ENCODE measurements at places on chromosomes 13 and 19.

- DNase-seq: no peak
Measured at GRCh38 chr13:48231080-48231479, 1.9 kb upstream of the ITM2B start.

DNA sequence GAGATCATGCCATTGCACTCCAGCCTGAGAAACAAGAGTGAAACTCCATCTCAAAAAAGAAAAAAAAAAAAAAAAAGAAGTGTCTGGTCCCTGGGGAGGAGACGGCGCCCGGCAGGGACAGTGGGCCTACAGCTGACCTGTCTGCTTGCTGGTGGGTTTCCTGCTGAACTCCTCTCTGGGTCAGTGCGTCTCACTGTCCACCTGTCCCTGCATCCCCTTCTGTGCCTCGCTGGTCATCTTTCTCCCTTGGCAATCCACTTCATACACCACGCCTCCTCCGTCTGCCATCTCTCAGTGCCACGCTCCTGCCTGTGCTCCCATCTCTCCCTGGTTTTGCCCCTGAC is 63.4 kb downstream of the ACSBG2 start:
- no peak for DNase-seq

- DNase-seq: no peak
Measured at GRCh38 chr13:111058796-111059506, 56.2 kb upstream of the ARHGEF7 start.

DNA sequence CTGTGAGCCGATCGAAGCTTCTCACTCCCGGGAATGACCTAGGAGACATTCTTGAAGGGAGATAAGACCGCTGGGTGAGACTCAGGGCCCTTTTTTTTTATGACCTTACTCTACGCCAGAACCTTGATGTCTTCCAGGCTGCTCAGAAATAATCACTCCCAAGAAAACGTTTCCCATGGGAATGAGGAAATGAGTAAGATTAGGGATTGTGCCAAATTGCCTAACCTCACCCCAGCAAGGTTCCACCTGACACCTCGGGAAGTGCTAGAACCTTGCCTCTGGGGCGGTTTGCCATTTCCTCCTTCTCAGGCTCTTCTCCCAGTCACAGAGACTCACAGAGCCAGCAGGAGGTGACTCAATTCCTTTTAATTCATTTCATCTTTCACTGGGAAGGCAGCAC is 2.3 kb downstream of the SLC46A3 start:
- DNase-seq: peak; percentile 65

- no peak for DNase-seq
Measured at GRCh38 chr13:89520468-89520867, 1827.0 kb upstream of the MIR17HG start.

- DNase-seq: peak; percentile 73
Measured at GRCh38 chr19:5690955-5691821, 1.1 kb downstream of the RPL36 start.

DNA sequence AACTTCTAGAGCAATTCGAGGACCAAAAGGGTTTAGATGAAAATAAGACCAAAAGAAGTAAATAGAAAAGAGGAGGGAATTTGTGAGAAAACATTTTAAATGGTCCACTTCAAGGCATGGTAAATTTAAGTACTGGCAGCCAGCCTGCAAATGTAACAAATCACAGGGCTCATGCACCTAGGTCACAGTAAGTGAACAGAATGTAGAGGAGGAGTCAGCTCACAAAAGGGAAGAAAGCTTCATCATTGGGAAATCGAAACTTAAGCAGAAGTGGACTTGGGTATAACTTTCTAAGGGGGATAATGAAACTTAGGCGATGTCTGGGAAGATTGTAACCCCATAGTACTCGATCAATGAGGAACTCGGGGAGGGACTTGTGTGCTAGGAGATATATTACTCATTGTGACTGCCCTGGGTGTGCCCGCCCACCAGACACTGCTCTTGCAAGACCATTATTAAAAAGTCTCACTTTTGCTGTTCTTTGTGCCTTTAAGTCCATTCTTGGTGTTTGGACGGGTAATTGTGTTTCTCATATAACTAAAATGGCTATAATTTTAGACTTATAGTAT is 1053.6 kb upstream of the MIR17HG start:
- DNase-seq: no peak

DNA sequence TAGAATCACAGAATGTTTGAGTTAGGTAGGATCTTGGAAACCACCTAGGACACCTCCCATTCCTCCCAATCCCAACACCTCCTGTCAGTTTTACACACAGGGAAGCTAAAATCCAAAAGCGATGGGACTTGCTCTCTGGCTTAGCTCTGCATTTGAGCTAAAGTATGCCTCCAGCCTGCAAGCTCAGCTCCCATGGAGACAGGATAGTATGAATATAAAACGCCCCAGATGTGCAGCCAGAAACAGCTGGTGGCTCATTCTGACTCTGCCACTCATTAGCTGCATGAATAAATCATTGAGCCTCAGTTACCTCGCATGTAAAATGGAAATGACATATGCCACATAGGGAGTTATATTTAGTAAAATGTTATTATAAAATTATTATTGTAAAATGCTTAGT is 336.0 kb downstream of the SUCLA2 start:
- DNase-seq: no peak

- DNase-seq: no peak
Measured at GRCh38 chr19:12689581-12690216, 1.9 kb downstream of the GNG14 start.

DNA sequence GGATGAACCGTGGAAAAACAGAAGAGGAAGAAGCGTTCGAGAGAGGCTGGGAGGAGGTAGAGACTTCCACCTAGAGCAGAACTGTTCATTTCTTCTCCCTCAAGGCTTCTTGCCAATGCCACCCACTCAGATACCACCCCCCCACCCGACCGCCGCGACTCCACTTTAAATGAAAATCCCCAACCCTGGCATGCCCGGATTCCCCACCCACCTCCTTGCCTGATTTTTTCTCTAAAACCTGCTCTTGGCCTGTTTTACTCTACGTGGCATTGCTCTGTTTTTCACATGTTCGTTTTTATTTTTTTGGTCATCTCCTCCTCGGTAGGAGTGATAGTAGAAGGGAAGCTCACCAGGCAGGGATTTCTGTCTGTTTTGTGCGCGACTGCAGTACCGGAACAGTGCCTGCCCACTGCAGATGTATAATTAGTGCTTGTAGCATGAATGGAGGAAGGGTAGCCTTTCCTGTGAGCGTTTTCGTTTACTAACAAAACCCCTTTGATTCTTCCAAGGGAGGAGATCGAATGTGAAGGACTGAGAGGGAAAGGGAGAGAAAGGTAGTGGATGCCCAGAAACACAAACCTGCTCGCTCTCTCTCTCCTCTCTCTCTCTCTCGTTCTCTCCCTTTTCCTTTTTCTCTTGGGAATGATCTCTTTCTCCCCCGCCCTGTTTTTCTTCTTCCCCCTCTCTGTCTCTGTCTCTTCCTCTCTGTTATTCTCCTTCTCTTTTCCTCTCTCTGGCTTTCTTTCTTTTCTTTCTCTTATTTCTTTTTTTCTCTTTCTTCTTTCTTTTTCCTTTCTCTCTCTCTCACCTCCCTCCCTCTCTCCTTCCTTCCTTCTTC is 2.2 kb downstream of the CD70 start:
- no peak for DNase-seq

DNA sequence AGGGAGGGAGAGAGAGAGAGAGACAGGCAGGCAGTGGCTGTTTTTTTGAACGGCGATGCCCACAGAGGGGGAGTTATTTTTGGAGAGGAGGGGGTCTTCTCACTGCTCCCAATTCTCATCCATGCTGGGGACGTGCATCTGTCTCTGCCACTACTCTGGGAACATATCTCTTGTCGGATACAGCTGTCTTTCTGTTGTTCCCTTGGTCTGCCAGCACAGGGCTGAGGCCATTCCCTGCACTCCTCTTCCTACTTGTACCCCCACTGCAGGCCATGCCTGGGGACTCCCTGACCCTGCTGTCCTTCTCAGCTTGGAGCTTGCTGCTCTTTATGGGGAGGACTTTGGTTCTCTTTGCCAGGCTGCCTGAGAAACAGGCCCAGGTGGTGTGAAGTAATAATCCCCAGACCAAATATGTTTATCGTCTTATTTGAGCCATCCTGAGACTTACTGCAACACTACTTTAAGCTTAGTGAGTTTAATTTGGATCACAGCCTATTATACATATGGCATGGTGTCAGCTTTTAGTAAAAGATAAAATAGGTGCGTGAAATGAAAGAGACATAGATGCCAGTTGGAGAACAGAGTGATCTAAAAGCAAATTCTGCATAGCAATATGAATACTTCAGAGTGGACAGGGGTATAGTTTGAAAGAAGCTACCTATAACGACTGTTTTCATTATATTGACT is 19.1 kb downstream of the LRCH1 start:
- DNase-seq: no peak

DNA sequence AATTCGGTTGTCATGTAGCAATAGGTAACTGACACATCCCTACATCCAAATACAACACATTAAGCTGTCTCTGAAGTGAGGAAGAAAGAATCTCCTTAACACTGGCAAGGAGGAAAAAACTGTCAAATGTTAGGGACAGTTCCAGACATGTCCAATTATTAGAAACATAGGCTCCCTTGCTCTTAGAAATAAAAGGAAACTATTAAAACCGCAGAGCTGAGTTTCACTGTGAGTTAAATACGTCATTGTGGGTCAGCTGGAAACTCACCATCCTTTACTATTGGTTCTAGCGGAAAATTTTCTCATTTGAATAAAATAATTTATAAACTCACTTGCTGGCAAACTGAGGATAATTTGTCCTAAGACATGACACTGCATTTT is 40.7 kb downstream of the STARD13 start:
- no peak for DNase-seq

DNA sequence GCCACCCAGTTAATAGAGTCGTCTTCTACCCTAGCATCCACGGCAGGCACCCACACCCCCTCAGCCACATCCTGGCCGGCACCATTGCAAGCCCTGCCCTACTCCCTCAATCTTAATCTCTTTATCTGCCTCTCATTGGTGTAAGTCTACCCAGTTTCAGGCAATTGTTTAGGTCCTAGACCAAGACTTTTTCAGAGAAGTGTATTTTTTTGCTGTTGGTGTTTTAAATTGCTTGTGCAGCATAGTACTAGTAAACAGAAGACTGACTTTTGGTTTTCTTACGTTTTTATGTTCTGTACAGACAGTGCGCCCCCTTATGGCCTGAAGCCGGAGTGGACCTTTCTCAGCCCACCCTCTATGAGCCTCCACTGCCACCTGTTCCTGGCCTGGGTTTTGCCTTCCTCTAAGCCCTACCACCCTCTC is 2.3 kb upstream of the LCP1 start:
- DNase-seq: no peak

DNA sequence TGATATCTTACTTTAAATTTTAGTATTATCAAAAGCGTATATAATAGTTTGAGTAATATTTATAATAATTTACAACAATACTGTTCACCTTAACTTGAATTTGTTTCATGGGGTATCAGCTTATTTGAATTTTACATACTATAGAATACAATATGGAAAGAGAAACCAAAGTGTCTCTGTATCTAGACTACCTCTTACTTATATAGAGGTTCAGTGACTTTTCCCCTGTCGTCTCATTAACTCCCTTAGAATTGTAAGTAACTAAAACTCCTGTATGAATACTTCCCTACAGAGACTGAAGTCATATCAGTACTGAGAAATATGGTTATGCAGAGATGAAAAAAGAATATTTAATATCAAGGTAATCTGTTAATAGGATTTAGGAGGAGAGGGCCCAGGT is 26.8 kb downstream of the COG6 start:
- no peak for DNase-seq

GRCh38 chr19:11399667-11400066 is 15.6 kb upstream of the EPOR start:
- no peak for DNase-seq

- DNase-seq: no peak
Measured at GRCh38 chr13:57946361-57946760, 314.8 kb downstream of the PCDH17 start.

DNA sequence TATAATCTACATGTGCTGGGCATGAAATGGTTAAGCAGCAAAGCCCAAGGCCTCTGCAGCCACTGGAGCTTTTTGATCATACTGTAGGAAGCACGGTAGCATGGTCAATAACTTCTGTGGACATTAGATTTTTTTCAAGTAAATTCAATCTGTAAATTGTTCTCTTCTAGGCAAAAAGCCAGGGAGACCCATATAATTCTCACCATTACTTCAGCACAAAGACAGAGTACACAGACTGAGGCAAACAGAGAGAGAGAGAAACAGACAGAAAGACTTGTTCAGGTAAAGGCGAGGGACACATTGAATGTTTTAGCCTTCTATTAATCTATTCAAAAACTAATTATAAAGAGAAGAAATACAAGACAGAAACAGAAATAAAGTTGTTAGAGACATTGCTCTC is 349.4 kb downstream of the RFC3 start:
- DNase-seq: no peak

- DNase-seq: no peak
Measured at GRCh38 chr13:41231025-41231677, 32.2 kb downstream of the MTRF1 start.

GRCh38 chr13:20475927-20476691 is 49.5 kb downstream of the CRYL1 start:
- DNase-seq: peak; percentile 26

DNA sequence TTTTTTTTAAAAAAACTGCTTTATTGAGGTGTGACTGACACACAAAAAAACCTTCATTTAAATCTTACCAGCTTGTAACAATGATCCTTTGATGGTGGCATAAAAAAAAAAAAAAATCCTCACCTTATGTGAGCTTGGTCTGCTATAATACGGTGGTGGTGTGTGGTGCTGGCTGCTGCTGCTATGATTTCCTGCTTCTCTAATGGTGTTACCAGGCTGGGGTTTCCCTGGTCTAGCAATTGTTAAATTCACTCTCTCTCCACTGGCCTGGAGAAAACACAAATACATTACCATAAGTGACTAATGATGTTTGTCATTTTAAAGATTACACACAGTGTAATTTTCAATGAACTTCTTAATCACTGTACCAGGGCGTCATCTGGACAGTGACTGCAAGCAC is 60.6 kb downstream of the LNX2 start:
- no peak for DNase-seq

DNA sequence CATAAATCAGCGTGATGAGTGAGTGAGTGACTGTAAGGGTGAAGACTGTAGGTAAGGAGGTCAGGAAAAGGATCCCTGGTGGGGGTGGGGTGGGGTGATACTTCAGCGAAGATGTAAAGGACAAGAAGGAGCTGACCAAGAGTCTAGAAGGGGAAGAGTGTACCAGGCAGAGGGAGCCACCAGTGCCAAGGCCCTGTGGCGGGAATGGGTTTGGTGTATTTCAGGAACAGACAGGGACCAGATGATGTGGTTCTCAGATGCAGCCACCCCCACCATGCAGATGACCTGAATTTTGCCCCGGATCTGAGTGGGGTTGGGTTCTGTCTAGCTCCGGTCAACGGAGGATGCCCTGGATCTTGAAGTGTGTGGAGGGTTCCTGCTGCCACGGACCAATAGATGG is 30.1 kb upstream of the SLC7A10 start:
- DNase-seq: no peak

- DNase-seq: no peak
Measured at GRCh38 chr13:72536714-72537394, 190.6 kb downstream of the MZT1 start.
